ENCODE measurements at places on chromosomes 2 and 18. TPM values are rescaled to one million over a fixed set of nuclear protein-coding genes. Genes with fewer than 3 reads are reported as not detected.

The FBLN7 gene
- total RNA-seq, result 2.1 TPM

DNA sequence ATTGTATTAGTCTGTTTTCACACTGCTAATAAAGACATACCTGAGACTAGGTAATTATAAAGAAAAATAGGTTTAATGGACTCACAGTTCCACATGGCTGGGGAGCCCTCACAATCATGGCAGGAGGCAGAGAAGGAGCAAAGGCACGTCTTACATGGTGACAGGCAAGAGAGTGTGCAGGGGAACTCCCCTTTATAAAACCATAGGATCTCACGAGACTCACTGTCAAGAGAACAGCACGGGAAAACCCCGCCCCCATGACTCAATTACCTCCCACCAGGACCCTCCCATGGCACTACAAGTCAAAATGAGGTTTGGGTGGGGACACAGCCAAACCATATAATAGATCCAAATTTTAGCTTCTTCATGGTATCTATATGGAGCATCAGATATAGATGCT lies 69.6 kb upstream of the TMEM87B start:
- H3K4me1 ChIP-seq, result no peaks in the 10 kb centered on the region
- no peak for DNase-seq
- no peak overlapping the region for H3K4me3 ChIP-seq
- no peaks in the 10 kb centered on the region for H3K36me3 ChIP-seq
- H3K27ac ChIP-seq, result no peak overlapping the region

DNA sequence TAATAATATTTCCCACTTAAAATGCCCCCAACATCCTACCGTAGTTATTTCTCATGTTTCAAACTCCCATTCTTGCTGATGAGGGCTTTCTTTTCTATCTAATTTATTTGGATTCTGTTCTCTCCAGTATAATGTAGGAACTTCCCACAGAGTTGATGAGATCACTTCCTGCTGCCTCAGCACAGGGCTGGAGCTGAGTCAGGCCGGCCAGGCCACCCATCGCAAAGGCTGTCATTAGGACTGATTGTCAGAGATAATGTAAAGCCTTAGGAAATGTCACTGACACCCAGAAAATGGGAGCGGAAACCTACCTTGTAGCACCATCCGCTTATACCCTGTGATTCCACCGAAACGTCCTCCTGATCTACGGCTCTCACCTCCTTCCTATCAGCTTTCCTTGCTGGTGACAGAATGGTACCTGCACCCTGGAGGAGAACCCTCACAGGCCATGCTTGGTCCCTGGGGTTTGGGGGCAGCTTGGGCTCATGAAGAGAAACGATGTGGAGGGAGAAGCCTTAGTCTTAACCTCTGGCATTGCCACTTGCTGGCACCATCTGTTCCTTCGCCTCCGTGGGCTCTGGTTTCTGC lies 672.8 kb upstream of the ID2 start:
- H3K4me3 ChIP-seq, result no peak overlapping the region
- no peaks in the 10 kb centered on the region for H3K4me1 ChIP-seq
- H3K36me3 ChIP-seq, result no peaks in the 10 kb centered on the region
- no peak for DNase-seq

- H3K4me1 ChIP-seq, result no peaks in the 10 kb centered on the region
- DNase-seq, result no peak
- no peaks in the 10 kb centered on the region for H3K27me3 ChIP-seq
These were observed 74.6 kb downstream of the FMNL2 start for GRCh38 chr2:152409386-152410164.

The RAB6C gene
- 0.09 TPM for total RNA-seq

GRCh38 chr2:42045352-42045751 lies 2.5 kb upstream of the PKDCC start:
- H3K27ac ChIP-seq, result no peak overlapping the region
- H3K27me3 ChIP-seq, result peaks cover 5% of the 10 kb centered on the region
- no peak overlapping the region for H3K4me3 ChIP-seq
- DNase-seq, result no peak

- no peak for DNase-seq
- no peaks in the 10 kb centered on the region for H3K36me3 ChIP-seq
These were observed 59.3 kb downstream of the MYL12B start for GRCh38 chr18:3321133-3321812.

DNA sequence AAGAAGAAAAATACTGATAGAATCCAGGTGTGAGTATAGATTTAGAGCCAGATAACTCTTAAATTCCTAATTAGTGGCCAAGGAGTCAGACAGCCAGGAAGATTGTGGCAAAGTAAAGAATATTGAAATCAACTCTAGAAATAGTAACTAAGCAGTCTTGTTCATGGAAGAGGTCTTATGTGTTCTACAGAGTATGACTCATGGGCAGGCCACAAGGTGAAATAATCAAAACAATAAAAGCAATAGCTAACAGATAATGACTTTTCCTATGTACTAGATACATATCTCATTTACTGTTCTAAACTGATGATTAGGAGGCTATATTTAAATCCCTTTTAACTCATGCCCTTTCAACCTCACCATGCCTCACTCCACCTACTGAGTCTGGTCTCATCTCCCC lies 227.4 kb upstream of the COL3A1 start:
- no peaks in the 10 kb centered on the region for H3K36me3 ChIP-seq
- no peaks in the 10 kb centered on the region for H3K4me1 ChIP-seq
- no peaks in the 10 kb centered on the region for H3K27me3 ChIP-seq

The STAMBP gene
- 71.7 TPM for total RNA-seq

All from CD8-positive, alpha-beta memory T cell (primary cell).